Cortex of kidney (tissue), 1 donor: ENCODE measurements at places on chromosomes 6 and 20.

GRCh38 chr6:28710466-28711191 lies 184.9 kb downstream of the GPX5 start:
- no peak for DNase-seq

DNA sequence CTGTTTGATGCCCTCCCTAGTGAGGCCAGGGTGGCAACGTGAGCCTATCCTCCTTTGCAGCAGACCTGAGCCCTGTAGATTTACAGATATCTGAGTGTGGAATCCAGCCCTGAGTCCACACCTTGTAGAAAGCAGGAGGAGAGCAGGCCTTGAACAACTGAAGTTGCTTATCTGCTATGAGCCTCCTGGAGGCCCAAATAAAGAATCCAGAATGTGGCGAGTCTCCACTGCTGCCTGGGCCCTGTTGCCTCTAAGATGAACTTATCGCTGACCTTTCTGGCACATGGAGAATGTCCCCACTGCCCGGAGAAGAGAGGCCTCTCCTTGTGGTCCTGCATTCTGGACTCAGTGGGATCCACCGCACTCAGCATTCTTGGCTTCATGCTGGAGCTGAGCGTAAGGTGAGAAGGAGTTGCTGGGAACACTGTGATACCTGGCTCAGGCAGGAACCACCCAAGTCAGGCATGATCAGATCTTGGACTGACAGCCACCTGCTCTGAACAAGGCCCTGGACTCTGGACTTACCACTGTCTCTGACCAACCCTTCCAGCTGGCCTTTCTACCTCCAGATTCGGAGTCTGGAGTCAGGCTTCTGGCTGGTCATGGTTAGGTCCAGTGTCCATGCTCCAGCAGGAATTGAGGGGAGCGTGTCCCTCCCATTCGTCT lies 5.8 kb upstream of the MANBAL start:
- DNase-seq = no peak

DNA sequence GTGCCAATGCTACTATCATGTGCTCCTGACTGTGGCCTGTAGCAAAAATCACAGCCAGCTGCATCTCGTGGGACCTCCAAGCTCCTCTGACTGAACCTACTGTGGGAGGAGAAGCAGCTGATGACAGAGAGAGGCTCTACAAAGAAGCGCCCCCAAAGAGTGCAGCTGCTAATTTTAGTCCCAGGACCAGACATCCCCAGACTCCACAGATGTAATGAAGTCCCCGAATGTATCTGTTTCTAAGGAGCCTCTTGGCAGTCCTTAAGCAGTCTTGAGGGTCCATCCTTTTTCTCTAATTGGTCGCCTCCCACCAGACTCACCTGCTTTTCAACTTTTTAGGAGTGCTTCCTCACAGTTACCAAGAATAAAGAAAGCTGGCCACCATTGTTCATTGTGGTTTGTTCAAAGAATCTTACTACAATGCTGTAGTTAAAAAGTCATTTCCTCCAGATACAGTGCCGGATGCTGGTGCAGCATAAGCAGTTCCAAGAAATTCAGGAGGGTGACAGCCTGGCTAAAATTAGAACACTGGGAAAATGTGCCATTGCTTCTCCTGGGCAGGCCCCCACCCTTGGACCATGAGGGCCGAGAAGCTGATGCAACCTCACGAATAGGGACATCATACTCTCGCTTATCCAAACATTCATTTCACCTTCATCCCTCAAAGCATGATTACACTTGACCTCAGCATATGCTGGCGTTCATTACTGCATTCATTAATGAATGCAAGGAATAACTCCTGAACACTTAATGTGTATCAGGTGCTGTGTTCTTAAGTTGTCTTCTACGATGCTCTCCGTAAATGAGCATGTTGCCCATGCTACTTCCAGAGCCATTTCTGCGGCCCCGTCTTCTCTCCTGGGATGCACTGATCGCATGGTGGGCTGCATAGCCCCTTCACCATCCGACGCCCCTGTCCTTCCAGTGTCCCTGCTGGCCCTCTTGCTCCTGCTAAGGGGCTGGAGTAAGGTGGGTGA lies 66.4 kb downstream of the LY86 start:
- DNase-seq = no peak

DNA sequence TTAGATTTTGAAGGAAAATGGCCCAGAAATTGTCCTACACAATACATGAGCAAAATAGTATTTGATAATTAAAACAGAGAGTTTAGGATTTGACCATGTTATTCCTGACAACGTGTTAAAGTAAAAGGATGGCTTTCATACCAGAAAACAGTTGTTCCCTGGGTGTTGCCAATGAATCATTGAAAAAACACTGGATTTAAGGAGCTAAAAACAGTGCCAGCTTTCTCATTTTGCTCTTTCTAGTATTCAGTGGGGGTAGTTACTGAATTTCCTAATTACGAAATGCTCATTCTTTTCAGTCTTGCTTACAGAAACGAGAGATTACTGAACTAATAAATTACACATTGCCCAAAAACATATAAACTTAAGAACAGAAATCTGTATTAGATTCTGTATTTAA lies 26.6 kb upstream of the SNAP91 start:
- no peak for DNase-seq

- peak; percentile 33 for DNase-seq
These were observed 60.6 kb downstream of the FAM217A start for GRCh38 chr6:4018171-4018923.

DNA sequence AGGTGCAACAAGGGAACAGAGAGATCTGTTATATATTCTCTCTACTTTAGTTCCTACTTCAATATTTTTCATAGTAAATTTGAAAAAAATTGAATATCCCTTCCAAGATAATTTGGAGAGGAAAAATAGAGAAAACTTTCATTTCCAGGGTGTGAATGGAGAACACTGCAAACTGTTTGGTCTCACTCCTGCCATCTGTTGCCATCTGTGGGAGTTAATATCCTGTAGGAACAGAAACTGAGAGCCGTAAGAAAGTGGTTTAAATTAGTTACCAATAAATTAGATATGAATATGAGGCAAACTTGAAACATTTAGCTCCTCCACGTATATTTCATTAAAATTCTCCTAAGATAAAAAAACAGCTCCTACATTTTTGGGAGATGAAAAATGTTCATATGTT lies 4.2 kb downstream of the ZNF337 start:
- no peak for DNase-seq

- DNase-seq = no peak
These were observed 28.1 kb downstream of the RAMACL start for GRCh38 chr6:166558156-166559005.

DNA sequence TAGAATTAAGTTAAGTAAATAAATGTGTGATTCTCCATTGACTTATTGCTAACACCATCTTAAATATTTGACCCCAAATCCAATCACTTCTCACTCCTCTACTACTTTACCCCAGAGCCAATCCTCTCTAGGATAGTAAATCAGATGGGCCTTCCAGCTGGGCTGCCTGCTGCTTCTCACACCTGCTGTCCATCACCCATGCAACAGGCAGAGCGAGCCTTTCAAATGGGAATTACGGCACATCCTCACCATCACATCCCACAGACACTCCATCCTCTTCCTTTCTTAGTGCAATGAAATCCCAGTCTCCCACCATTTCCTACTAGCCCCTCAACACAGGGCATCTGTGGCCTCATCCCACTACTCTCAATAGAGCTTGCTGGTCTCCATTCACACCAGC lies 34.0 kb downstream of the HLA-F start:
- no peak for DNase-seq
